ENCODE measurements at places on chromosomes 7 and 10. TPM values are rescaled to one million over a fixed set of nuclear protein-coding genes. Genes with fewer than 3 reads are reported as not detected.
A peak's percentile ranks its signal among the peaks of the same experiment; 100 is the strongest.

PTN gene
- 5.4 TPM for total RNA-seq

DNA sequence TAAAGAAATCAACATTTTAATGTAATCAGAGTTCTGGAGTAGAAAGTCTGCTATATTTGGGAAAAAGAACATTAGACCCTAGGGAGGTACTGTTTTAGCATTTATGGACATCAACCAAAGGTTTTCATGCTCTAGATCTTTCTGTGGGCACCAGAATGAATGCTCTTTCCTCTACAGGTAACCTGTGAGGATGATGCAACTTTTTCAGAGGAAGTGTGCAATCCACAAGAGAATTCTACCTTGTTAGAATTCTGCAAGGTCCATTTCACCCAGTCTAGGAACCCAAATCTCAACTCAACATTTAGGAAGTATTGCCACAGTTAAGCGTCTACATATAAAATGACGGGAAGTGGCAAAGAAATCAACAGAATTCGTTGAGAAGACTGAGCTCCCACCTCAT, 139.9 kb upstream of the FAM171A1 start:
- H3K4me3 ChIP-seq, result no peak overlapping the region
- no peaks in the 10 kb centered on the region for H3K36me3 ChIP-seq
- no peak for DNase-seq
- no peaks in the 10 kb centered on the region for H3K4me1 ChIP-seq
- no peaks in the 10 kb centered on the region for H3K27me3 ChIP-seq

GRCh38 chr10:122531939-122532338, 28.6 kb upstream of the DMBT1 start:
- no peaks in the 10 kb centered on the region for H3K4me1 ChIP-seq
- no peak for DNase-seq
- H3K27ac ChIP-seq, result no peak overlapping the region
- H3K4me3 ChIP-seq, result no peak overlapping the region

COX15 gene
- total RNA-seq, result 32.2 TPM

CEP55 gene
- total RNA-seq, result 0.35 TPM

- H3K27ac ChIP-seq, result no peak overlapping the region
- no peak overlapping the region for H3K4me3 ChIP-seq
- no peaks in the 10 kb centered on the region for H3K27me3 ChIP-seq
- H3K36me3 ChIP-seq, result no peaks in the 10 kb centered on the region
Measured at GRCh38 chr10:92244796-92245195, 46.1 kb downstream of the CPEB3 start.

- no peak overlapping the region for H3K27ac ChIP-seq
- no peaks in the 10 kb centered on the region for H3K4me1 ChIP-seq
- DNase-seq, result no peak
- H3K27me3 ChIP-seq, result no peaks in the 10 kb centered on the region
Measured at GRCh38 chr7:38013246-38013645, 92.8 kb downstream of the EPDR1 start.

- no peaks in the 10 kb centered on the region for H3K27me3 ChIP-seq
- H3K4me1 ChIP-seq, result no peaks in the 10 kb centered on the region
- no peak for DNase-seq
- no peak overlapping the region for H3K4me3 ChIP-seq
- H3K27ac ChIP-seq, result no peak overlapping the region
Measured at GRCh38 chr7:65434307-65434706, 60.7 kb downstream of the ZNF92 start.

GRCh38 chr10:25902002-25902401, 32.0 kb upstream of the MYO3A start:
- no peaks in the 10 kb centered on the region for H3K36me3 ChIP-seq
- no peak overlapping the region for H3K27ac ChIP-seq
- no peak overlapping the region for H3K4me3 ChIP-seq
- DNase-seq, result no peak
- H3K4me1 ChIP-seq, result no peaks in the 10 kb centered on the region

- DNase-seq, result no peak
- H3K4me1 ChIP-seq, result no peaks in the 10 kb centered on the region
- H3K27ac ChIP-seq, result no peak overlapping the region
- H3K27me3 ChIP-seq, result no peaks in the 10 kb centered on the region
- no peak overlapping the region for H3K4me3 ChIP-seq
Measured at GRCh38 chr7:7799138-7799537, 80.7 kb upstream of the RPA3 start.

HOXA9 gene
- 1.2 TPM for total RNA-seq

DNA sequence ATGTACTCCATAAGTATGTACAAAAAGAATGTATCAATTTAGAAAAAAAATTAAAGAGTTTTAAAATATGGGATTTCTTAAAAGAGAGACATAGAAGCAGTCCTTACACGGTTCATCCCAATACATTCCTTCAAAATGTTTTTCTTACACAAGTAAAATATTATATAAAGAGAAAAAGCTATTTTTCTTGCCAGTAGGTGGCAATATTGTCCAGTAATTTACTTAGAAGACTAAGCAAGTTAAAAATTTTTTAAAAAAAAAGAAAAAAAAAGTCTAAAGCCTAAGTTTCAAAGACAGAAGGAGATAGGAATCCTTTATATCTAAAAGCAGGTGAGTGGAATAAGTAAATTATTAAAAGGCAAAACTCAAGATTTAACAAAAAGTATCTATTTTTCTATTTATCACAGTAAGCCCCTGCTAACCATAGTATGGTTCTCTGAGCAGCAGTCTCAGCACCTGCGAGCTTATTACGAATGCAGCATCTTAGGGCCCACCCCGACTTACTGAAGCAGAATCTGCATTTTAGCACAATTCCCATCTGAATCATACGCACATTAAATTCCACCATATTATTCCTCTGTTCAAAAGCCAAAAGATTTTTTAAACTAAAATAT, 240.6 kb downstream of the DGKI start:
- no peaks in the 10 kb centered on the region for H3K27me3 ChIP-seq
- H3K27ac ChIP-seq, result no peak overlapping the region
- no peak overlapping the region for H3K4me3 ChIP-seq
- H3K4me1 ChIP-seq, result no peaks in the 10 kb centered on the region

THAP5 gene
- 26.3 TPM for total RNA-seq

NUB1 gene
- total RNA-seq, result 55.2 TPM

HOXA5 gene
- 16.0 TPM for total RNA-seq

DNA sequence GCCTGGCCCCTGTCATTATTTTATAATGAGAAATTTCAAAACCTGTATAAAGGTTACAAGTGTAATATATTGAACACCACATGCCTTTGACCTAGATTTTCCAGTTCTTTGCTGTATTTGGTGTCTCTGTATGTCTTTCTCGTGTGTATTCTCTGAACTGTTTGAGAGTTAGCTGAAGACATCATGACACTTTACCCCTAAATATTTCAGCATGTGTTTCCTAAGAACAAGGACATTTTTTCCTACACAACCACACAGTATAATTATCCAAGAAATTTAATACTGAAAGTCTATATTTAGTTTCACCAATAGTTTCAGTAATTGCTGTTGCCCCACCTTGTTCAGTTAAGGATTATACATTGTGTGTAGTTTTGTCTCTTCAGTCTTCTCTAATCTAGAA, 14.8 kb downstream of the ZRANB1 start:
- no peak overlapping the region for H3K4me3 ChIP-seq
- DNase-seq, result no peak
- H3K4me1 ChIP-seq, result peaks cover 21% of the 10 kb centered on the region
- no peak overlapping the region for H3K27ac ChIP-seq

SH2B2 gene
- total RNA-seq, result 13.2 TPM

DNA sequence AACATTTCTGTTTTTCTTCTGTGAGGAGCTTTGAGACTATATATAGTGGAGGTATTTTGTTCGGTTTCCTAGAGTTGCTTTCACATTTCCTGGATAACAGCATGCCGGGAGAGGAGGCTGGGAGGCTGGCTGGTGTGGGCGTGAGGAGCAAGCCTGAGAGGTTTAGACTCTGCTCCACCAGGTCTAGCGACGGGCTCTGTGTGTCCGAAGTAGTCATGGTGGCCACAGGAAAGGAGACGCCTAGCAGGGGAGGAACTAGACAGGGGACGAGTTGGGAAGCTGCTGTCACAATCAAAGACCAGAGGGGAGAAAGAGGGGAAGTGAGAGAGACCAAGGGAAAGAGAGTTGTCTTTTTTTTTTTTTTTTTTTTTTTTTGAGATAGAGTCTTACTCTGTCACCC, 19.6 kb downstream of the PTPRE start:
- H3K4me1 ChIP-seq, result peaks cover 45% of the 10 kb centered on the region
- H3K4me3 ChIP-seq, result no peak overlapping the region
- peak overlapping the region; percentile 20 for H3K27ac ChIP-seq
- no peaks in the 10 kb centered on the region for H3K36me3 ChIP-seq
- no peak for DNase-seq
- H3K27me3 ChIP-seq, result no peaks in the 10 kb centered on the region

DNA sequence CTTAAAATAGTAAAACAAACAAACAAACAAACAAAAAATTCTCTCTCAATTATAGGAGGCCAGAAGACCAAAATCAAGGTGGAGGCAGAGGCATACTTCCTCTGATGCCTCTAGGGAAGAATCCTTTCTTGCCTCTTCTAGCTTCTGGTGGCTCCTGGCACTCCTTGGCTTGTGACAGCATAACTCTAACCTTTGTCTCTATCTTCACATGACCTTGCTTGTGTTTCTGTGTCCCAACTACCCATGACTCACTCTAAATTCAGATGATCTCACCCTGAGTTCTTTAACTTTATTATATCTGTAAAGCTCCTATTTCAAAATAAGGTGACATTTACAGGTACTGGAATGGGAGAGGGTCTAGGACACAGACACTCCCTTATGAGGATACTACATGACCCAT, 88.3 kb upstream of the ANTXRL start:
- no peaks in the 10 kb centered on the region for H3K36me3 ChIP-seq
- no peak overlapping the region for H3K27ac ChIP-seq
- no peaks in the 10 kb centered on the region for H3K27me3 ChIP-seq
- no peak for DNase-seq

GRCh38 chr7:4833691-4834600, 27.9 kb downstream of the PAPOLB start:
- no peaks in the 10 kb centered on the region for H3K27me3 ChIP-seq
- H3K27ac ChIP-seq, result no peak overlapping the region
- DNase-seq, result peak; percentile 63
- H3K4me3 ChIP-seq, result no peak overlapping the region
- no peaks in the 10 kb centered on the region for H3K36me3 ChIP-seq

DNA sequence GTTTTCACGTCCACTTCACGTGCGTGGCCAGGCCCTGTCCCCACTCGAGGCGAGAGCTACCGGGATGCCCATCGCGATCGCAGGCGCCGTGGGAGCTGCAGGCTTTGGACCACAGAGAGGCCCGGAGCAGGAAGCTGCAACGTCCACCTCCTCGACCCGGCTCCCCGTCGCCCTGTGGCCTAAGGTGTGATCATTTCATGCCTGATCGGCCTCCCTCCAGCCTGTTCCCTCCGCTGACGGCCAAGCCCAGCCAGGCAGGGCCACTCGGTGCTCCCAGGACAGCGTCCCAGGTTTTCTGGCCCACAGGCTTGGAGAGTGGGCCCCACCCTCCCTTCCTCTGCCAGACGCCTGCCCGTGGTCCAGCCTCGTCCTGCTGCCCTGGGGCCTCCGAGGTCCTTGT, 19.6 kb downstream of the KNDC1 start:
- peak; percentile 54 for DNase-seq
- H3K27ac ChIP-seq, result no peak overlapping the region
- H3K4me1 ChIP-seq, result no peaks in the 10 kb centered on the region
- no peak overlapping the region for H3K4me3 ChIP-seq
- no peaks in the 10 kb centered on the region for H3K27me3 ChIP-seq

- H3K27ac ChIP-seq, result no peak overlapping the region
- H3K4me1 ChIP-seq, result no peaks in the 10 kb centered on the region
- no peaks in the 10 kb centered on the region for H3K36me3 ChIP-seq
- no peak overlapping the region for H3K4me3 ChIP-seq
- no peak for DNase-seq
- peaks cover 14% of the 10 kb centered on the region for H3K27me3 ChIP-seq
Measured at GRCh38 chr7:158321936-158322615, 265.5 kb downstream of the PTPRN2 start.

- no peak for DNase-seq
- no peaks in the 10 kb centered on the region for H3K36me3 ChIP-seq
- H3K27ac ChIP-seq, result no peak overlapping the region
- H3K4me3 ChIP-seq, result no peak overlapping the region
- H3K27me3 ChIP-seq, result no peaks in the 10 kb centered on the region
Measured at GRCh38 chr10:122974543-122975064, 5.6 kb upstream of the PSTK start.

DNA sequence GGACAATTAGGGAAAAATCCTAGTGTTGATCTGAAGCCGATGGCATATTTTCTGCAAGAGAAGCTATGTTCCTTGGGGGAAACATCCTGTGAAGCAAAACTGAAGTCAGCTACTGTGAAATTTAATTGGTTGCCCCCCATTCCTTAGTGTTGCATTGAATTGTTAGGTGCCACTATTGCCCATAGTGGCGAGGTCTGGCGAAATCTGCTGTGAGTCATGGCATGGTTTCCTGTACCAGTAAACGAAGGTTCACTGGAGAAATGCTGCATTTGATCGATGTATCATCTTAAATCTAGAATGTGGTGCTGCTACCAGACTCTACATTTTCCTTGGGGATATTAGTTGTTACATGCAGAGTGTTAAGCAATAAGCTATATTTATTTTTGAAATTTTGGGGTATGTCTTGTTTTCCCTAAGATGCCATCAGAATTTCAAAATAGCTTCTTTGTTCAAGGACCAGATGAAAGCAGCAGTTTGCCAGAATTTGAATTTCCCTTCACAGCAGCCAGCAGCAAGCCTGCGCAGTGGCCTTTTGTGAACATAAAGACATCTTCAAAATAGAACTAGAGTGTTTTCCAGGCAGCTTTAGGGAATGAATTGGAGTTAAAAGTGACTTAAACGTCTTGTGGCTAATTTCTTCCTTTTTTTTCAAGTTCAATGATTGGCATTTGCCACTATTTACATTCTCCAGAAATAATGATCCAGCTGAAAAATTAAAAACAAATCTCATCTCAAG, 348.6 kb upstream of the COBL start:
- no peak overlapping the region for H3K27ac ChIP-seq
- no peaks in the 10 kb centered on the region for H3K4me1 ChIP-seq
- H3K36me3 ChIP-seq, result no peaks in the 10 kb centered on the region
- no peak overlapping the region for H3K4me3 ChIP-seq
- no peak for DNase-seq

ADCY1 gene
- total RNA-seq, result 3.9 TPM

CWF19L1 gene
- 16.8 TPM for total RNA-seq

DNA sequence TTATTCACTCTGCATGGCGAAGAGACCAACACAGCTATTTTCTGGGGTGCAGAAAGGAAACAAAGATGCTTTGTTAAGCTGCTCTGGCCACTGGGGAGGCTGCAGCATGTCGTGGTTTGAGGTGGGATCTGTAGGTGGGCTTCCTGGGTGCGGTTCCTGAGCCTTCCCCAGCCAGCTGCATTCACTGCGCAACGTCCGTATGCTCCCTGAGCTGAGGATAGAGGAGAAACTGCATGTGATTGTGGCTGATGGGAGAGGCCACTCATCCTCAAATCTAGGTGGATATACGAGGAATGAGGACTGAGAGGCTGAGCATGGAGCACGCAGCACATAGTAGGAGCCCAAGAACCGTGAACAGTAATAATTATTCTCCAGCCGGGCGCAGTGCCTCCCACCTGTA, 9.9 kb upstream of the DNAAF5 start:
- H3K27ac ChIP-seq, result no peak overlapping the region
- DNase-seq, result no peak
- no peaks in the 10 kb centered on the region for H3K36me3 ChIP-seq
- no peaks in the 10 kb centered on the region for H3K27me3 ChIP-seq
- H3K4me3 ChIP-seq, result no peak overlapping the region

- H3K27me3 ChIP-seq, result no peaks in the 10 kb centered on the region
- H3K36me3 ChIP-seq, result peaks cover 92% of the 10 kb centered on the region
- peaks cover 7% of the 10 kb centered on the region for H3K4me1 ChIP-seq
Measured at GRCh38 chr7:99622596-99622995, 5.8 kb downstream of the ZSCAN25 start.

GRCh38 chr7:116876664-116877442, 14.5 kb downstream of the CAPZA2 start:
- no peak for DNase-seq
- no peak overlapping the region for H3K4me3 ChIP-seq
- peak overlapping the region; percentile 2 for H3K27ac ChIP-seq

GRCh38 chr7:47389171-47389922, 192.6 kb downstream of the TNS3 start:
- H3K27me3 ChIP-seq, result no peaks in the 10 kb centered on the region
- no peak overlapping the region for H3K27ac ChIP-seq
- DNase-seq, result peak; percentile 33

Measured in upper lobe of right lung (tissue), 1 donor.